ENCODE measurements at places on chromosomes 16 and 17.
A peak's percentile ranks its signal among the peaks of the same experiment; 100 is the strongest.

DNA sequence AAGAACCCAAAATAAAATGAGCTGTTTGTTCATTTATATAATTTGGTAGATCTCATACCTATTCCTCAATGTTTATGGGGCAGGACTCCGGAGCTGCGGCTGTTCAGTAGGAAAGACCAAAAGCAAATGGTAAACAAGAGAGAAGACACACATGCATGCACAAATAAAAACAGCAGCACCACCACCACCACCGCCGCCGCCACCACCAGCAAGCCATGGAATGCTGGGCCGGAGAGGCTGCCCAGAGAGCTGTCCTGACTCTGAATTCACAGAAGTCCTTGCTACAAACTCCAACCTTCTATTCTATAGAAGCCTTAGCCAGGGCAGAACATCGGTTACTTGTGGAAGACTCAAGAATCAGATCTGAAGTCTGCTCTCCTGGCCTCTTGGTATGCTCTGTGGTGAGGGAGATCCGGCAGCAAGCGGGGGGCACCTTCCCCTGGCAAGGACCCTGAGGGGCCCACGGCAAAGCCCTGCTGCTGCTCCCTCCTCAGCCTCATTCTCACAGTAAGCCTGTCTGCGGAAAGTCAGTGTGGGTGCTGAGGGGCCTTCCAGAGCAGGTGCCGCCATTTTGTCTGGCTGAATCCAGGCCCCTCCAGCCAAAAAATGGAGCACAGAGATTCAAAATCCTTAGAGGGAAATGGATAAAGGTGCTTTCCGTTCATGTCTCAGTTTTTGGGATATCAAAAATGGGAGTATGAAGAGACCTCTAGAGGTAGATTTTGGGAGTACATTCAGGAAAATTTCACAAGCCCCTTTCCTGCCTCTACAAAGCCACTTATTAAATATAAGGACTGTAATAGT lies 6.4 kb upstream of the FOXJ1 start:
- no peak for DNase-seq

GRCh38 chr16:28205117-28205899 lies 6.5 kb downstream of the XPO6 start:
- DNase-seq: no peak

- DNase-seq: no peak
Observed at GRCh38 chr16:68274441-68274840, 10.1 kb downstream of the SLC7A6 start.

DNA sequence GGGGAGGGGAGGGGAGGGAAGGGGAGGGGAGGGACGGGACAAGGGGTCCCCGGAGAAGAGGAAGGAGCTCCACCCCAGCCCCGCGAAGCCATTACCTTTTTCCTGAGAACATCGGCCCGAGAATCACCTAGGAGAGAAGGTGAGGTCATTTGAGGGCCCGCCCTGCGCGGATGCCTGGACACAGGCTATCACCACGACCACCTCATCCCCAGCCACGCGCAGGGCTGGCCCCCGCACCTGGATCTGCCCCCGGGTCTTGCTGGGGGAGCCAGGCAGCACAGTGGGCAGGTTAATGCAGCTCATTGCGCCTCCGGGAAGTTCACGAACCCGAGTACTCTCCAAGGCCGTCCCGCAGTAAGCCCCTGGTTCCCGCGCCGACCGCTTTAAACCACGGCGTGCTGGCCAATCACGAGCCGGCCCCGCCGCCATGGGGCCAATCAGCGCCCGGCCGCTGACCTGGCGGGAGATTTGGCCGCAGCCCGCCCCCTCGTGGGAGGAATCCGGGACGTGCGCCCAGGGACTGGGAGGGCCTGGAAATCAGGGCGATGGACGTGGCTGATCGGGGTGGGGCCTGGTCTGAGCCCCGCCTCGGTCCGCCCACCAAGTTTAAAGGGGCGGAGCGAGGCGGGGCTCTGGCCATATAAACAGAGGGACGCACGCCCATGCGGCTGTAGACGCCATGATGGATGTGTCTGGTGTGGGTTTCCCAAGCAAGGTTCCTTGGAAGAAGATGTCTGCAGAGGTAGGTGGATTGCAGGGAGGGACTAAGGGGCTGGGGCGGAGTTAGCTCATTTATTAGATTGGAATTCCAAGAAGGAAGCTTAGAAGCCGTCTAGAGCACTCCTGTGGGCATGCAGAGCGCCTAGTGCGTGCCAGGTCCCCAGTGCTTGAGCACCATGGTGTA lies at the start of the genes AFMID and TK1:
AFMID (plus strand) TSS at position 671 of the 904 bp plus-strand sequence; CDS start at position 680, 9 bp downstream.
TK1 (minus strand) TSS at position 361 of the 904 bp plus-strand sequence; CDS start at position 303, 58 bp downstream.
- DNase-seq: peak; percentile 96

DNA sequence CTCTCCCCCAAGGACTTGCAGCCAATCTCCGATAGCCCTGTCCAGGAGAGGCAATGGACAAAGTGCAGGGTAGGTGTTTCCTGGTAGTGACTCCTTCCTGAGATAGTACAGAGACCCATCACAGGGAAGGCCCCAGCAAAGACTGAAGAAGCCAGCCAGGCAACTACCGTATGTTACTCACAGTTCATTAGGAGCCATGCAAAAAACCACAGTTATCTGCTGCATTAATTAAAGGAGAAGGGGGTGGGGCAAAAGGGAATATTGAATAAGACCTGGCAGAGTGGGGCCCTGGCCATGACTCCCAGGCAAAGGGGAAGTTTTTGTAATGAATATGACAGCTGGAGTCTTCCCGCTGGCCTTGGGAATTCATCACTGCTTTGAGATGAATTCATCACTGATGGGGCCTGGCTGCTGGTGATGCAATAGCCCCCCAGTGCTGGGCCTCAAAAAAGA lies 2.5 kb upstream of the SLC13A2 start:
- no peak for DNase-seq

GRCh38 chr16:54847207-54847606 lies 83.5 kb upstream of the IRX5 start:
- no peak for DNase-seq

DNA sequence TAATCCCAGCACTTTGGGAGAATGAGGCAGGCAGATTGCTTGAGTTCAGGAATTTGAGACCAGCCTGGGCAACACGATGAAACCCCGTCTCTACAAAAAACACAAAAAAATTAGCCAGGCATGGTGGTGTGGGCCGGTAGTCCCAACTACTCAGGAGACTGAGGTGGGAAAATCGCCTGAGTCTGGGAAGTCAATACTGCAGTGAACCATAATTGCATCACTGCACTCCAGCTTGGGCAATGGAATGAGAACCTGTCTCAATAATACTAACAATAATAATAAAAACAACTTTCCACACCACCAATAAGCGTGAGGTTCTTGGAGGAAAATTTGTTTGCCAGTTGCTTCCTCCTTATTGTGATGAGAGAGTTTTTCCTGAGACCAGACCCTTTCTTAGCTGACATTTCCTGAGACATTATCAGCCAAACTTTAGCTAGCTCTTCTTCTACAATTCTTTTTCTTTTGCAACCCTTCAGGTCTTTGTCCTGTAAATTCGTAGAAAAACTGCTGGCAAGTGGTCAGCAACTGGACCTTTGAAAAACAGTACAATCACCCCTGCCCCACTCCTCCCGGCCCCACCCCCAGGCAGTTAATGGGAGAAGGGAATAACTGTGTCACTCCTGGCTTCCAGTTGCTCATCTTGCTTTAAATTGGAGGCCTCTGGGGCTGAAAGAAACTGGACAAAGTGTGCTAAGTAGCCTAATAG lies 3.5 kb upstream of the EZH1 start:
- DNase-seq: no peak

GRCh38 chr16:27547851-27548250 lies 1.9 kb downstream of the GTF3C1 start:
- DNase-seq: no peak

DNA sequence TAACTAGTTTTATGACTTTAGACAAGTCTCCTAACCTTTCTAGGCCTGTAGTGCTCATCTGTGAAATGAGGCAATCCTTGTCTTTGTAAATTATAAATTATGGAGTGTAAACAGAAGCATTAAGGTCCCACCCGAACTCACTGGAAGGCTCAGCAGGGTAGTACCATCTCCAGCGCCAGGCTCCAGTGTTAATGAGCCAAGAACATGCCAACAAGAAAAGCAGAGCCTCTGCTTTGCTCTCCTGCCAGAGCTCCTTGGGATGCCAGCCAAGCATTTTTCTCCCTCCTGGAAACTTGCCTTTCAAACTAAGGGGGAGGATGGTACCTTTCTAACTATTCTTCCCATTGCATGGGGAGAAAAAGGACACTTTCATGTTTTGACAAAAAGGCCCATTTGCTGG lies 14.9 kb downstream of the LIMD2 start:
- DNase-seq: no peak

DNA sequence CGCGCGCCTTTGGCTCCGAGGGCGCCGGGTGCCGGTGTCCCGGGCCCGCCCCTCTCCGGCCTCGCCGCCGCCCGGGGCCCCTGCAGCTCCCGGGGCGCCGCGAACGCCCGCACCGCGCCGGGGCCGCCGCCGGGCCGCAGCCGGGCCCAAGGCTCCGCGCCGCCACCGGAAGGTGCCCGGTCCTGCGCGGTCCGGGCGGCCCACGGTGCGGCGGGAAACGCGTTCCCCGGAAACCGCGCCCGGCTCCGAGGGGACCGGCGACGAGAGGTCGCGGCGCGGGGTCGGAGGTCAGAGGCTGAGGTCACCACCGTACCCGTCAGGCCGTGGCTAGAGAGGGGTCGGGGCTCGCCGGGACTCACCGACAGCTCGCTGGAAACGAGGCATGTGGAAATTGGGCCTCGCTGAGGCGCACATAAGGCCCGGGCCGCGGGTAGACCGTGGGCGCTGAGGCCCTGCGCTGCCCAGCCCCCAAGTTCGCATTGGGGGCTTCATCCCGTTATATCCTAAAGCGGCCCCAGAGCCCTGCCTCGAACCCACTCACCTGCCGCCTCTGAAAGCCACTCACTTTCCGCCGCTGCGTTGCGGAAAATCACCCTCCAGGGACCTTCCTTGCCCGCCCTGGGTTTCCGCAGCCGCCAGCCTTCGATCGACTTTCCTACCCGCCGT lies at the start of gene DUS1L:
DUS1L (minus strand) TSS at position 167 of the 666 bp plus-strand sequence. CDS start 745 bp downstream, outside the sequence.
- DNase-seq: peak; percentile 78

DNA sequence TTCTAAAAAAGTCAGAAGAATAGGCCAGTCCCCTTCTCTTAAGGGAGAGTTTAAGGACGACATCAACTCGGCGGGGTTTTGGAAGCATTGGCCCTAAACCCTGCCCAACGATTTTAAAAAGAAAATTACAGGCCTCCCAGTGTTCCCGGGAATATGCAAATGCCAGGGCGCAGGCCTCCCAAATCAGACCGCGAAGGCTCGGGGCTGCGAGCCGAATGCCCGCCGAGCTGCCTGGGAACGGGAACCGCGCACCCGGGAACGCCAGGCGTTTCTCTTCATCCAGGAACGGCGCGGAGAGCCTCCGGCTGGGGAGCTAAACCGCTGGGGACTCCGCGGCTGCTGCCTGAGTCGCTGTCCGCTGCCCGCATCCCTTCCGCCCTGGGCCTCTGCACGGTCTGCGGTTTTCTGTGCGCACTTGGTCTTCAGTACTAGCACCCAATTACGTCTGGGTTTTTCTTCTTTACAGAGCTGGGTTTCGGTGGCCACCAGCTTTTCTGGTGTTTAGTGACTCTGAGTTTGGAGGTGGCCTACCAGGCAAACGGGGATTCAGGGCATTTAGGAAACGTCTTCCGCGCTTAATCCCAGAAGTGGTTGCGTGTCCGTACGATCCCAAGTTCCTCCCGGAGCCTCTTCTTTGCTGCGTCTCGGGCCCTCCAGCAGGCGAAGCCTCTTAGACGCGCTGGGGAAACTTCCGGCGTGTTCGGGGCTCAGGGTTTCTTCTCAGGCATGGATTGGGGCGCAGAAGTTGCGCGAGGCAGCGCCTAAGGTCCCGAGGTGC lies 5.7 kb downstream of the IRX5 start:
- DNase-seq: no peak

- DNase-seq: no peak
Observed at GRCh38 chr17:54951286-54951685, 17.2 kb downstream of the COX11 start.

DNA sequence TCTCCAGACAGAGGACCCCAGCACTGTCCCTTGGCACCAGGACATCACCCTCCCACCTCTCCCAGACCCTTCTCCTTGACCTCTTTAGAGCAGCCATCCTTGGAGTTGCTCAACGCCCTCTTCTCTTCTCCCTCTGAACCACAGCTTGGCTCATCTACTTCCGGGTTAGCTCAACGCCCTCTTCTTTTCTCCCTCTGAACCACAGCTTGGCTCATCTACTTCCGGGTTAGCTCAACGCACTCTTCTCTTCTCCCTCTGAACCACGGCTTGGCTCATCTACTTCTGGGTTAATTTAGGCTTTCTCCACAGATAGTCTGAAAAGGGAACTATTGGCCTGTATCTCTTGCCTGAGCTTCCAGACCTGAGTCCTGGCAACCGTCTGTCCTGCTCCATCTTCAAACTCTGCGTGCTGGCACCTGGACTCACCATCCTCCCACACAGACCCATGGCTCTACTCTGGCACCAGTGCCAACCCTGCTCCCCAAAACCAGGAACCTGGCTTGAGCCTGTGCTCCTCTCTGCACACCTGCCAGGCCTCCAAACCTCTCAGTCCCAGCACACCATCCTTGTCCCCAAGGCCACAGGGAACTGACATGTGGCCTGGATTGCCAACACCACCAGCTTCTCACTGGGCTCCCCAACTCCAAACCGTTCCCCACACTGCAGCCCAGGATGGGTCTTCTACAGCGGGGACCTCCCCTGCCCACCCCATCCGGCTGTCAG lies 25.3 kb upstream of the FAAP100 start:
- no peak for DNase-seq

DNA sequence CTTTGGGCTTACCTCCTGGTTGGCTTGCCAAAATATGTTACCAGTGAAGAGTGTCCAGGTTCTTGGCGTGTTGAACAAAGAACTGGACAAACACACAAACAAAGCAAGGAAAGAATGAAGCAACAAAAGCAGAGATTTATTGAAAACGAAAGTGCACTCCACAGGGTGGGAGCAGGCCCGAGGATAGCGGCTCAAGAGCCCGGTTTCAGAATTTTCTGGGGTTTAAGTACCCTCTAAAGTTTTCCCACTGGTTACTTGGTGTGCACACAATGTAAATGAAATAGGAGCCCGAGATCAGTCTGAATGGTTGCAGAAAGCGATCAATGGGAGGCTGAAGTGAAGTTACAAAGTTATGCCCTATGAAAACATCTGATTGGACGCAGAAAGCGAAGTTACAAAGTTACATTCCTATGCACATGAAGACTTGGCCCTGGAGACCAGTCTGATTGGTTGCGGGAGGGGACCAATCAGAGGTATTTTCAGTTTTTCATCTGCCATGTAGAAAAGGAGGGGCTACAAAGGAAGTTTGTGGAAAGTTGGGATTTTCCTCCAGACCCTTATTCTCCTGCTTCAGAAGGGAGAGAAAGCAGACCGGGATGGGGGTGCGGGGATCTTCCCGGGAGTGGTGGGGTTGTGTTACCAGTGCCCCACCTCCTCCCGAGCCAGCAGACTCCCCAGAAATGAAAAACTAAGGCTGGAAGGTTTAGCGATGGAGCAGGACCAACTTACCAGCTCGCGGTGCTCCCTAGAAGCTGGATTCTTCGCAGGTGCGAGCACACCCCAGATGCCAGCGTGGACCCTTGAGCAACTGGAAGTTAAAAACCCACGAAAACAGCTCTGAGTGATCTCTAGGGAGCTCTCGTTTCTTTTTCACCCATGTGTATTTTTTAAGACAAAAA lies at the start of gene SLFN12:
SLFN12 (minus strand) TSS at position 325 of the 899 bp plus-strand sequence. CDS start 9,472 bp downstream, outside the sequence.
- peak; percentile 59 for DNase-seq

GRCh38 chr16:12539185-12539929 lies 264.3 kb downstream of the CPPED1 start:
- DNase-seq: peak; percentile 66
